Stimulated activated CD4-positive, alpha-beta T cell treated with anti-CD3 and anti-CD28 coated beads, Interleukin-4, amount 100 ng/mL, for 1 hour (primary cell): ENCODE measurements at places on chromosomes 7 and 10.

GRCh38 chr10:28177944-28178637 is 124.8 kb downstream of the MPP7 start:
- no peak for DNase-seq

DNA sequence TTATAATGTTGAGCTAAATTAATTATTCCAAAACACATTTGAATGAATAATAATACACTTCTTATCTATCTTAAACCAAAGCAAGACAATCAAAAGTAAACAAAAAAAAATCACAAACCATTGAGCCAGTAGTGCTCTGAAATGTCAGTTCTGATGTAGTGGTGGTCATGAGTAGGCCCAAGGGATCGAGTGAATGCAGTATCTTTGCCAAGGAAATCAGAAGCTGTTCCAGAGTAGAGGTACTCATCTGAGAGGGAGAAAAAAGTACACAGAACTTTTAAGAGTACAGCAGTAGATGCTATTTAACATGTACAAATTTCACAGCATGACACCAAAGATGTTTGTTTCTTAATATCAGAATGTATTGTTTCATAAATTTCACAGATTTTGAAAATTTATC is 121.5 kb downstream of the SEMA3D start:
- no peak for DNase-seq

DNA sequence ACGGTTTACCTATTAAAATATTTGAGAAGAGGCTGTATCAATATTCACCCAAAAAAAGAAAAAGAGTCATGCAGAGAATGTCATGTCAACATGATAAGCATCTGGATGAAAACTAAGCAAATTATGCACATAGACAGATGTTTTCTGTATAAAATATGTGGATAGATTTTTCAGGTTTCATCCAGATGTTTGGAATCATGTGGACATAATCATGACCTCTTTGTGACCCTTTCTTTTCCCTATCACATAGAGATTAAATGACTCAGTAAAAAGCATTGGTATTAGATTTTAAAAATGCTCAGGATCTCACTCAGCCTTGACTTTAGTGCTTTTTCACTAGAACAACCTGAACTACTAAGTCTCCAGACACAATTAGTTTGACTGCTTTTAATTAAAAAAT is 90.0 kb downstream of the FOXP2 start:
- DNase-seq = no peak

- no peak for DNase-seq
These were observed 6.9 kb upstream of the VGF start for GRCh38 chr7:101172005-101172853.

DNA sequence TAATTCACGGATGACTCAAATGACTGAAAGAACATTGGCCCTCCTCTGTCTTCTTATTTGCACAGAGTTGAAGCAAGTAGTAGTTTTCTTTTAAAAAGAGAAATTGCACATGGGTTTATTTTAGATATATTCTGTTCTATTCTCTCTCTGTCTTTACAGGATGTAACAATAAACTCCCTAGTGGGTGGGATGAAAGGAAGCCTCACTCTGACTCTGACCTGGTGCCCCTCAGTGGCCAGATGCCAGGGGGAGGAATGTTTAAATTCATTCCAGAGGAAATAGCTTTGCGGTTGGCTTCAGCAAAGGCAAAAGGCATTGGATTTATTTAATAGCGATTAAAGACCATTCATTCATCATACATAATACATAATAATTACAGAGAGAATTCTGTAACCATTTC is 156.4 kb upstream of the MTPN start:
- no peak for DNase-seq
